Karpas-422 (cell line): ENCODE measurements at places on chromosomes 13 and 19. TPM values are rescaled to one million over a fixed set of nuclear protein-coding genes. Genes with fewer than 3 reads are reported as not detected.

The SPTBN4 gene
- total RNA-seq = 1.0 and 1.1 TPM in 2 replicates

The ZNF177 gene
- 2.5 and 5.0 TPM in 2 replicates for total RNA-seq

The NFIX gene
- 0.04 and 0.18 TPM in 2 replicates for total RNA-seq

The ZNF845 gene
- total RNA-seq = 8.9 and 18.7 TPM in 2 replicates
